ENCODE measurements at places on chromosomes 6 and 20.

DNA sequence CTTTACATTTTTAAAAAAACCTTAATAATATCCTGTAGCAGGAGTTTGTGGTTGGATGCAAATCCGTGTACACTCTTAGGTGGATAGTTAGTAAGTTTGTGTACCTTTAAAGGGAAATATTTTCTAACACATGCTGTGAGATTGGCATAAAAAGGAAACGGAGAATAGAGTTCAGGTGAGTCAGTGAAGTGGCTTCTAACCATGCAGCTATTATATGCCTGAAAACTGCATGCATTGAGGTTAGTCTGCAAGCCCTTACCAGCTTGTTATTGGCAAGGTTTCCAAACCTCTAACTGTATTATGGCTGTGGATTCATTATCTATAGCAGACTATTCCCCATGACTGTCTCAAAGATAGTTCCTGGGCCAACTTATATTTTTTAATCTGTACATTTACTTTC is 420.6 kb upstream of the MMS22L start:
- no peak for DNase-seq

DNA sequence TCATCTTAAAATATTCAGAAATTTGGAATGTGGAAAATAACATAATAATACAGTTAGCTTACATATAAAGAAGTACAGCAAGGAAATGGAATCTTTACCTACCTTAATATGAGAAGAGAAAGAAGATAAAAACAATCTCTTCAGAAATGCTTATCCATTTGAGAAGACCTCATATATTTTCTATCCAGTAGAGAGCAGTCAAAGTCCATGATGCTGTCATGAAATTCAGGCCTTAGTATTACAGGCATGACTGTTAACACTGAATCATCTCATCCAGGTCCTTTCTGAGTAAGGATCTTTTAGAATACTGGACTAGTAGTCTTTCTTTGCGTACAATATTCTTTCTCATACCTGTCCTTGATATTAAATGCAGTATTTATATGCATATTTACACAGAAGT is 713.4 kb downstream of the CD109 start:
- DNase-seq = no peak

DNA sequence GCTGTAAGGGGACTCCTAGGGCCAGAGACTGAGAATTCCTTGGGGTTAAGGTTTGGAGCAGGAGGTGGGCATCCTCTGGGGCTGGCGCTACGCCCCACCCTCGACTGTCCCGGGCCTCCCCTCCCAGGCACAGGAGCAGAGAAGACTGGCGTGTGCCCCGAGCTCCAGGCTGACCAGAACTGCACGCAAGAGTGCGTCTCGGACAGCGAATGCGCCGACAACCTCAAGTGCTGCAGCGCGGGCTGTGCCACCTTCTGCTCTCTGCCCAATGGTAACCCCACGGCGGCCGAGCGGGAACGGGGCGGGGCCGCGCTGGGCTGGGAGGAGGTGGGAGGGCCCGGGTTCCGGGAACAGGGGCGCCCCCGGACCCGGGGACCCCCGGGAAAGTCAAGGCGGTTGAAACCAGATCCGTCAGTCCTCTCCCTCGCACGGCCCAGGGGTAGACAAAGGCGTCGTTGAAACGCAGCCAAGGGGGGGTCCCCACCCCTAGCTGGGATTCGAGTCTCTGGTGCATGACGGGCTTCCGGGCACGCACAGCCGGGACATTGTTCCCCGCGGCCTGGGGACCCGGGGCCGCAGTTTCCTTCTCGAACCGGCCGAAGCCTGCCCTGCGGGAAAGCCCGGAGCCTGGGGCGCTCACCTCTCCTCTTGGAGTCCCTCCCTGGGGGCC is 844 bp downstream of the WFDC2 start:
- no peak for DNase-seq

- no peak for DNase-seq
Measured at GRCh38 chr6:134732763-134733162, 217.1 kb downstream of the ALDH8A1 start.

DNA sequence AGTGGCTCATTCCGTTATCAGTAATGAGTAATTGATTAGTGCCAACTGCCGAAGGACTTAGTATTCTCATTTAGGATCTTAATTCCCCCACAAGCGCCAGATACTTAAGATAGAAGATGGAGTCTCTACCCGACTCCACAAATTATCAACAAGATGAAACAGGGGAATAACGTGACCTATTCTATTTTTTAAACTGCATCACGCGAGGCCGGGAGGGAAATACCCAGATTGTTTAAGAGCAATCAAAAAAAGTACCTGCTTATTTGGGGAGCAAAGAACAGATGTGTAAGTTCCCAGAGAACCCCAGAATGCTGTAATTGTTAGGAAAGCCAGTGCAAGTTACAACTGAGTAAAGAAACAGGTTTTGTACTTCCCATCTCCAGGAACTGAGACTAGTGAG is 1.1 kb upstream of the MAP3K5 start:
- no peak for DNase-seq

DNA sequence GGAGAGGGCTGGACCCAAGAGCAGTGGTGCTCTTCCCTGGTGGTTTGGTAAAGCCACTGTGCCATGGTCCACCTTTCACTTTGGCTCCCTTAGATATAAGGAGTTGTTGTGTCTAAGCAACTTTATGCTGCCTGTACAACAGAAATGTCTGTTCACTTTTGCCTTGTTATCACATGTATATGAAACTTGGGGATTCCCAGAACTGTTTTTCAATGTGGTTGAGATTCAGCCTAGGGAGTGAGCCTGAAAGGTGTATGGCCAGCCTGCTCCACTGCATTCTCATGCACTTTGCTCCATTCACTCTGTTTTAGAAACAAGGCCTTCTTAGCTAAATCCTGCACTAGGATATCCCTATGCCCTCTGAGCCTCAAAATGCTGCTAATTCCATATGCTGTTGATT is 234.5 kb upstream of the THEMIS start:
- no peak for DNase-seq

DNA sequence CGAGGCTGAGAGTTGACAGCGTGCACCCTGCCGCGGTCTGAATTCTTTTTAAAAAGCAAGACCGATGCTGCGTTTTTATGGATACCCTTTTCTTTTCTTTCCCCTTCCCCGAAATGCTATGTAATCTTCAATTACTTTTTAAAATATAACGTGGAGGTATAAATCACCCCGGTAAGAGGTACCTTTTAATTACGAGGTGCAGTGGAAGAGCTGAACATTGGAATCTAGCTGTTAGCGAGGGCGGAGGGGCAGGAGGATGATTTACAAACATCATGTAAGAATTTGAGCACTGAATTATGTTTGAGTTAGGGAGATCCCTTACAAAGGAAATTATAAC is 1.2 kb downstream of the EYA2 start:
- no peak for DNase-seq

GRCh38 chr6:138442663-138443062 is 38.6 kb downstream of the HEBP2 start:
- DNase-seq = no peak

- no peak for DNase-seq
Measured at GRCh38 chr20:44296011-44296410, 15.0 kb downstream of the FITM2 start.

- no peak for DNase-seq
Measured at GRCh38 chr6:169345146-169345545, 91.5 kb upstream of the THBS2 start.

GRCh38 chr6:150417250-150417649 is 48.4 kb downstream of the IYD start:
- no peak for DNase-seq

DNA sequence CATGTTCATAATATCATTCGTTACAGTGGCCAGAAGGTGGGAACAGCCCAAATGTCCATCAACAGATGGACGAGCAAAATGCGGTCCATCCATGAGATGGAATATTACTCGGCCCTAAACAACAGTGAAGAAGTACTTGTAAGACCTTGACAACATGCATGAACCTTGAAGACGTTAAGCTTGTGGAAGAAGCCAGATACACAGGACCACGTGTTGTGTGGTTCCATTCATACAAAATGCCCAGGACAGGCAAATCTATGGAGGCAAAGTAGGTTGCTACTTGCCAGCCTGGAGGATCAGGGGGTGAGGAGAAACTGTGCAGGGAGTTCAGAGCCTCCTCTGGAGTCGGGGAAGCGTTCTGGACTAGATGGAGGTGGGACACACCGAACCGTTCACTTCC is 207.1 kb downstream of the ERMARD start:
- DNase-seq = no peak

DNA sequence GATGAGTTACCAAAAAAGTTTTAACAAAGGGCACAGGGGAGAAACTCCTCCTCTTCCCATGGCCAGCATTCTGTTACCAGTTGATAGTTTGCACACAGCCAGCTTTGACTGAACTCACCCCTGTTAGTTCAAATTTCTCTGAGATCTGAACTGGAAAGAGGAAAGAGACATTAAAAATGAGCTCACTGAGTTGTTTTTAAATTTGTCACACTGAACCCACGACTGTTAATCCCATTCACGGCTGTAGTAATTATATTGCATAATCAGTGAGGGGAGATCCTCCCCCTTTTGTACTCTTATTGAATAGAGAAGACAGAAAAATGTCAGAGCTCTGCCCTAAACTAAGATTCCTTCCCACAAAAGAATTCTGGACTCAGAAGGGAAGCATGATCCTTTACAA is 17.5 kb upstream of the DSP start:
- DNase-seq = no peak

GRCh38 chr20:49659056-49659455 is 54.6 kb downstream of the B4GALT5 start:
- no peak for DNase-seq

GRCh38 chr6:119182875-119183274 is 104.4 kb upstream of the FAM184A start:
- DNase-seq = no peak

DNA sequence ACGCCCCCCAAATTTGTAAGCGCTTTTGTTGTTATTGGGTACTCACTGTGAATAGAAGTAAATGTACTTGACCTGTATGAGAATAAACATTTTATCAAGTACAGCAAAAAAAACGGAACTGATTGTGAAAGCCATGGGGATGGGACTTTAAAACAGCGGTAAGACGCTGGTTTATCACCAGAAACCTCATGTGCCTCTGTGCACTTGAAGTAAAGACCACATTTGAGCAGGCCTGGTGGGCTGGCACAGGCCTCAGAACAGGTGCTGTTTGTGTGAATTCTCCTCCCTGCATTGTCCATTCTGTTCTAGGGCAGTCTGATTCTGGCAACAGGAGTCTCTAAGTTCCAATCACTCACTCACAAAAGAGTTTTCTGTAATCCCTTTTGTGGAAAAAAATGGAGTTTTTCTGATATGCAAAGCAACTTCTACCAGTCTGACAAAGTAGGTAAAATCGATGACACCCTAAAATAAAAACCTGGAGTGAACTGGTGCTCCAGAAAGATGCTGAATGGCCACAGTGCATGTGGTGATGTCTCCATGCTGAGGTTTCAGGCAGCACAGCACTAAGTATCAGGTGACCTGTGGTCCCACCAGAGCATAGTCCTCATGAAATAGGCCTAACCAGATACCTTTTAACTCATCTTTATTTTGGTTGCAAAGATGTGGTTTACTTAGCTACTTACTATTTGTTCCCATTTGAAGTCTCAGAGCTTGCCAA is 53.9 kb downstream of the STX7 start:
- DNase-seq = no peak

- DNase-seq = no peak
Measured at GRCh38 chr6:105459049-105459448, 56.2 kb upstream of the PREP start.

- DNase-seq = no peak
Measured at GRCh38 chr20:51431321-51431720, 111.2 kb downstream of the NFATC2 start.

- DNase-seq = no peak
Measured at GRCh38 chr6:139852488-139853140, 478.2 kb upstream of the CITED2 start.

DNA sequence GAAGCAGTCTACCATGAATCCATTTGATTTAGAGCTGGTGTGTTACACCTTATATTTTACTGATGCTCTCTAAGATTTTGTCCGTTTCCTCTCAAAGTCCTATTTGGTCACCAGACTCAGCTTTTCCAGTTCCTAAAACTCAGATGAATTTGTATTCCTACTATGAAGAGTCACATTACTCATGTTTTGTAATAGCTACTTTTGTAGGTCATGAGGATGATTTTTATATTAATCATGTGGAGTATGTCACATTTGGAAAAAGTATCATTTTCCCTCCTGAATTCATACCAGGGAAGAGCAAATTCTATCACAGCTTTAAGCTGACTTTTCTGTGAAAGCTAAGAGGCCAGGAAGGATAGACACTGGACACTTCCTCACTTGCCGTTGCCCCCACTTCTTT is 140.6 kb upstream of the SCGN start:
- no peak for DNase-seq

DNA sequence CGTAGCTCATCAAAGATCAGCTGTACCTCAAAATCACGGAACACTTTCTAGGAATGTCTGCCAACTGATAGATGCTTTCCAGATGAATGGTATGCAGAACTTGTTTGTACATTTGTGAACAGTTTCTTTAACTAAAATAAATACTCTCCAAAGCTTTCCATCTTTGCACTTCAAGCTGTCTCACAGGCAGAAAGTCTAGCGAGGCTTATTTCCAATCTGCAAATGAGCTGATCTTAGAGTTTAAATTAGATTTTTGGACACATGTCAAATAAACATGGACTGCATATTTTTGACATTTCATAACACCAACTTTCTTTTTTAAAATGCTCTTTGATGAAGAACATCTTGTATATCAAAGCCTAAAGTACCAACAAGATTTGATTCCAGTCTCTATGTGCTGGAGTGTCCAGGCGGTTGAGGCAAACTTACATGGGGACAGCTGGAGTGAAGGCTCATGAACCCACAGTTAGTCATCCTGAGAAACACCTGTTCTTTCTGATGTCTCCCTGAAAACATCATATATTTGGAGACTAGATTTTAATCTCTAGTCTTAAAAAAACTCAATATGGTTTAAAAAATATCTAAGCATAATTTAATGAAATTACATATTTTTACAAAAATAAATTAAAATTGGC is 268.6 kb upstream of the AGPAT4 start:
- DNase-seq = no peak

- DNase-seq = no peak
Measured at GRCh38 chr6:307874-308273, 15.6 kb downstream of the DUSP22 start.

DNA sequence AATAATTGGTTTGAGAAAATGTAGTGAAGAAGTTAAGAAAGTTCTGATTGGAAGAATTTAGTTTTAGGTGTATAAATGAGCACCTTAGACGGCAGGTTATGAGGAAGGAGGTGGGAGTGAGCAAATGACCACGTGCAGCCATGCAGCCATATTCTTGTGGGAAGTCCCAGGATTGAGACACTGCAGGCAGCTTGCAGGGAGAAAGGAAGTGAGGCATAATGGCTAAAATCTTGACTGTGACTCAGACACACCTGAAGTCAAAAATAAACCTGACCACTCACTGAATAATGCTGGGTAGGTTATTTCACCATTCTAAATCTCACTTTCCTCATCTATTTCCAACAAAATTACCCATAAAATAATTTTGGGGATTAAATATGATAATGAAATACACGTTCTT is 16.6 kb downstream of the DSE start:
- DNase-seq = no peak

GRCh38 chr6:90329386-90330077 is 32.9 kb upstream of the BACH2 start:
- DNase-seq = no peak

Measured in stimulated activated CD4-positive, alpha-beta T cell treated with anti-CD3 and anti-CD28 coated beads, Interleukin-1b, Interleukin-23, amount 100 ng/mL, for 4 hours (primary cell).